Naive B cell (primary cell): ENCODE measurements at places on chromosomes 5 and 9.

- no peak for DNase-seq
Observed at GRCh38 chr5:155826611-155827507, 500.1 kb upstream of the SGCD start.

DNA sequence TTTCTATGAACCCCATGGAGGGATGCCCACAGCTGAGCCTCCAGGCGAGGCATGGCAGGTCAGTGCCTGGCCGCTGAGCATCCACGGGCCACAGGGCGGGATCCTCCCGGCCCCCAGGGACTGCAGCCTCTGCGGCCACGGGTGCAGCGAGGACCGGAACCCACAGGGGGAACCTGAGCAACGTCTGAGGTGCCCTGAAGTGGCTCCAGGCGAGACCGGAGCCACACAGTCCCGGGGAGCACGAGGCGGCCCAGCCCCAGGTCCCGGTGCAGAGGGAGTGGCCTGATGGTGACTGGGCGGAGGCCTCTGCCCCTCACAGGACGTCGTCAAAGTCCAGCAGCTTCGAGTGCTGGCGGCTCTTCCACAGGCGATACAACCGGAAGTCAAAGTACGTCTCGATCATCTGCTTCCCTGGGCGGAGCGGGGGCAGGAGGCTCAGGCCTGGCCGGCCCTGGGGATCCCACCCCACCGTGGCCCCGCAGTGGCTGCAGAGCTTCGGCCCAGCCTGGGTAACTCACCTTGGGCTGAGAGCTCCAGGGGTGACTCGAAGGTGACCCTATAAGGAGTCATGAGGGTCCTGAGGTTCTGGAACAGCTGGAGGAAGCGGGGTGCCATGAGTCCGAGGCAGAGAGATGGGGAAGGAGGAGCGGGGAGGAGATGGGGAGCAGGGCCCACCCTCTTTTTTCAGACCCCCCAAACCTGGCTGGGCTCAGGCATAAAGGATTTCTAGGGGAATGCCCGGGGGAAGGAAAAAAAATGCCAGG, 8.1 kb upstream of the ENTPD8 start:
- DNase-seq = no peak

GRCh38 chr5:31148959-31149475, 44.5 kb upstream of the CDH6 start:
- no peak for DNase-seq

DNA sequence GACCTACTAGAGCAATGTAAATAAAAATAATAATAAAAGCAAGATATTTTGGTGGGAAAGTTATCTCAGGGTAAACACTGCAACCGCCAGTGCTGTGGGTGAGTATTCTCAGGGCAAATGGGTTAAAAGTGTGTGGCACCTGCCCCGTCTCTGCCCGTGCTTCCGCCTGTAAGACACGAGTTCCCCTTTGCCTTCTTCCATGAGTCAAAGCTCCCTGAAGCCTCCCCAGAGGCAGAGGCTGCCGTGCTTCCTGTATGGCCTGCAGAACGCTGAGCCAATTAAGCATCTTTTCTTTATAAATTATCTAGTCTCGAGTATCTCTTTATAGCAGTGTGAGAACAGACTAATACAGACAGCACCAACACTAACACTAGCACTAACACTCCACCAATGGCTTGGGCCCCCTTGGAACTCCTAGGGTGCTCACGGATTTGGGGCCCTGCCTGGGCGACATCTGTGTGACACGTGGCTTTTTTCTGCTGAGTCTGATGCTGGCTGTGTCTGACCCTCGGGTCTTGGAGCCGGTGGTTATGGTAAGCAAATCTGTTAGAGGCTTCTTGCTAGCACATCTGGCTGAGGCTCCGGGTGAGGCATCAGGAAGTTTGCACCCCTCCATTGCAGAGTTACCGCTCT, 10.6 kb downstream of the PLEKHG4B start:
- no peak for DNase-seq

GRCh38 chr9:89770531-89771174, 165.8 kb downstream of the GADD45G start:
- DNase-seq = no peak

GRCh38 chr5:178176791-178177190, 10.4 kb downstream of the GMCL2 start:
- DNase-seq = no peak

GRCh38 chr5:95153511-95153910, 131.4 kb downstream of the MCTP1 start:
- no peak for DNase-seq

GRCh38 chr5:17069995-17070511, 134.0 kb upstream of the MYO10 start:
- DNase-seq = no peak
